ENCODE measurements at places on chromosomes 1 and 21.

DNA sequence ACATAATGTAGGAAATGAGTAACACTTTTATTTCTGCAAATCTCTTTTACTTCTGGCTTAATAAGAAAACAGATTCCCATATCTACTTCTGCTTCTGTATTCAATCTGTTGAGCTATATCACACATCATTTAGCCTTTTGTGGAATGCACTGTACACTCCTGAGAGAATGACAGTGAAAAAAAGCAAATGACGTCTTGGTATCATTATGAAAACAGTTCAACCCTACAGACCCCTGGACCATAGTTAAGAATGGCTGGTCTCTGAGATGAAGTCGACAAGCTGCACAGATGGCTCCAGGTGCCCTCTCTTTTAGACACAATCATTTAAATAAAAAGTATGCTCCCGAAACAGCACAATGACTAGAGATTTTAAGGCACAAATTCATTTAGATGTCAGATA lies 247.0 kb downstream of the RERE start:
- no peaks in the 10 kb centered on the region for H3K27me3 ChIP-seq
- no peak for DNase-seq
- H3K4me1 ChIP-seq, result peaks cover 38% of the 10 kb centered on the region
- peak overlapping the region; percentile 81 for H3K27ac ChIP-seq

DNA sequence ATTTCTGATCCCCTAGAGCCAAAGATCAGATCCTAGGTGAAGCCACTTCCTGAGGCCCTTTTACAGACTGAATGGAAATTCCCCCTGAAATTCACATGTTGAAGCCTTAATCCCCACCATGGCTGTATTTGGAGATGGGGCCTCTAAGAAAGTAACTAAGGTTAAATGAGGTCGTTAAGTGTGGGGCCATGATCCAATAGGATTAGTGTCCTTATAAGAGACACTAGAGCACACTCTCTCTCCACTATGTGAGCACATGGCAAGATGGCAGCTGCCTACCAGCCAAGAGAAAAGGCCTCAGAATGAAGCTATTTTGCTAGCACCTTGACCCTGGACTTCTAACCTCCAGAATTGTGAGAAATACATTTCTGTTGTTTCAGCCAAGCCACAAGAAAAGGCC lies 13.9 kb downstream of the ABCB10 start:
- no peak overlapping the region for H3K27ac ChIP-seq
- no peak for DNase-seq
- peaks cover 13% of the 10 kb centered on the region for H3K36me3 ChIP-seq

- no peak overlapping the region for H3K4me3 ChIP-seq
- H3K27ac ChIP-seq, result peak overlapping the region; percentile 64
- H3K36me3 ChIP-seq, result peaks cover 8% of the 10 kb centered on the region
- peak; percentile 83 for DNase-seq
Measured at GRCh38 chr1:154157520-154158306, 2.8 kb upstream of the NUP210L start.

GRCh38 chr1:9465640-9466039 lies 73.6 kb upstream of the SLC25A33 start:
- H3K27me3 ChIP-seq, result no peaks in the 10 kb centered on the region
- no peak overlapping the region for H3K4me3 ChIP-seq
- no peaks in the 10 kb centered on the region for H3K36me3 ChIP-seq
- no peak overlapping the region for H3K27ac ChIP-seq

DNA sequence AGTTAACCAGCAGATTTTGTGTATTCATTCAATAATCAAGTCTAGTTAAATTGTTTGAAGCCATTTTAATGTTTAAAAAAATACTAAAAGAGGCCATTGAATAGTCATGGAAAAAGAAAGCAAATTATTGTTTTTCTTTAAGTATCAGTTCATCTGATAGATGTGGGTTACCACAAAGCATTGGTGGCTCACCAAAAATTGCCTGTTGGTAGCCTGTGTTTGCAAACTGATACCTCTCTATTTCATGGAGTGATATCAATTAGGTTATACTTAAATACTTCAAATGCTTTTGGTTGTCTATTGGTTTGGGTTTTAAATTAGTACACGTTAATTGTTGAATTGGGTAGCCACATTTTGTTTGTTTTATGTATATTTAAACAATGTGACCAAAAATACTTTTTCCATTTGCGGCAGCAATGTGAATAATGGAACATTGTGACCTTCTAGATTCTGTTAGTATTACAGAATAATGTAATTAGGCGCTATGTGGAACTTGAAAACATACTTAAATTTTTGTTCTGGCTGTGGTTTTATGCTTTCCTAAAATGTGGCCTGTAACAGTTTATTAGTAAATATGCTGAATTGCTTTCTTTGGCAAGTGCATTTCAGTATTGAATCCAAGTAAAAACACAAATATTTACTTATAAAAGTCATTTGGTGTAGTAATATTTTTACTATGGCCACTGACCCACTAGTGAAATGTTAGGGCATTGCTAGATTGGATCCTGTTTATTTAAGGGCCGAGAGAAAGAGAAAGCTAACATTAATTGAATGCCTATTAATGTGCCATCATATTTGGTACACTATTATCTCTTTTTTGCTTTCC lies 37.1 kb upstream of the NBL1 start:
- H3K4me1 ChIP-seq, result no peaks in the 10 kb centered on the region
- H3K4me3 ChIP-seq, result no peak overlapping the region
- DNase-seq, result no peak
- no peaks in the 10 kb centered on the region for H3K27me3 ChIP-seq
- no peaks in the 10 kb centered on the region for H3K36me3 ChIP-seq
- no peak overlapping the region for H3K27ac ChIP-seq

Measured in cardiac muscle cell (in vitro differentiated cells and primary cell).